ENCODE measurements at places on chromosomes 12 and 14. TPM values are rescaled to one million over a fixed set of nuclear protein-coding genes. Genes with fewer than 3 reads are reported as not detected.
A peak's percentile ranks its signal among the peaks of the same experiment; 100 is the strongest.

DNA sequence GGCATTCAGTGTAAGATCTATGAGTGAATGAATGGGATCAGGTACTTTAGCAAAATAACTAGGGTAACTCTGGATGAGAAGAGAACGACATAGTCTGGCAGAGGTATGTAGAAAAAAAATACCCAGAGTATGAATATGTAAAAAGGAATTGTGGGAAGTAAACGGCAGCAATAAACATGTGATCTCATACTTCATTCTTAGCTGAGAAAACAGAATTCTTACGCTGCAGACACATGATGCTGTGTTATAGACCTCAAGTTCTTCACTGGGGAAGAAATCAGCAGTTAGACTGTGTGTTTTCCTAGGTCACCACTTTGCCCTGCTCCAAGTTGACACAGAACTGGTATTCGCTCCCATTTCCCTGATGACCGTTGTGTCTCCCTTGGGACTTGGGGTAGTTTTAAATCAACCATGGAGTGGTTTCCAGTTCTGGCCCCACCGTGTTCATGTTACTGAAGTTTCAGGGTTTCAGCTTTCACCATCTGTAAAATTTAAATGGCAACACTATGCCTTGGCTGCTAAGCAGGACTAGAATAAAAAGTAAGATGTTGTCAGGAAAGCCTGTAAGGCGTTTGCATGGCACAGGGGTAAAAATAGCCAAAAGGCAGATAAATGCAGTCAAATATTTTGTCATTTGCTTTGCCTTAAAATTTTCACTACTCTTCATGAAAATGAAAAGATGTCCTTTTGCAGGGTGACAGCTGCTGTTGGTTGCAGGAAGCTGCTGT lies 223.7 kb downstream of the PELI2 start:
- DNase-seq: no peak

DNA sequence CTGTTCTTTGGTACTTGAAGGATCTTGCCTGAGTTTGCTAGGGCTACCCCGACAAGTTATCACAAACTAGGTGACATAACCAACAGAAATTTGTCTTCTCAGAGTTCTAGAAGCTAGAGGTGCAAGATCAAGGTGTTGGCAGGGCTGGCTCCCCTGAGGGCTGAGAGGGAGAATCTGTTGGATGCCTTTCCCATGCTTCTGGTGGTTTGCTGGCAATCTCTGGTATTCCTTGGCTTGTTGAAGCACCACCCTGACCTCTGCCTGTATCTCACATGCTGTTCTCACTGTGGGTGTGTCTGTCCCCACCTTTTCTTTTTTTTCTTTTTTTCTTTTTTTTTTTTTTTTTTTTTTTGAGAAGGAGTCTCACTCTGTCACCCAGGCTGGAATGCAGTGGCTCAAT lies 81.2 kb downstream of the VCPKMT start:
- DNase-seq: peak; percentile 85

DNA sequence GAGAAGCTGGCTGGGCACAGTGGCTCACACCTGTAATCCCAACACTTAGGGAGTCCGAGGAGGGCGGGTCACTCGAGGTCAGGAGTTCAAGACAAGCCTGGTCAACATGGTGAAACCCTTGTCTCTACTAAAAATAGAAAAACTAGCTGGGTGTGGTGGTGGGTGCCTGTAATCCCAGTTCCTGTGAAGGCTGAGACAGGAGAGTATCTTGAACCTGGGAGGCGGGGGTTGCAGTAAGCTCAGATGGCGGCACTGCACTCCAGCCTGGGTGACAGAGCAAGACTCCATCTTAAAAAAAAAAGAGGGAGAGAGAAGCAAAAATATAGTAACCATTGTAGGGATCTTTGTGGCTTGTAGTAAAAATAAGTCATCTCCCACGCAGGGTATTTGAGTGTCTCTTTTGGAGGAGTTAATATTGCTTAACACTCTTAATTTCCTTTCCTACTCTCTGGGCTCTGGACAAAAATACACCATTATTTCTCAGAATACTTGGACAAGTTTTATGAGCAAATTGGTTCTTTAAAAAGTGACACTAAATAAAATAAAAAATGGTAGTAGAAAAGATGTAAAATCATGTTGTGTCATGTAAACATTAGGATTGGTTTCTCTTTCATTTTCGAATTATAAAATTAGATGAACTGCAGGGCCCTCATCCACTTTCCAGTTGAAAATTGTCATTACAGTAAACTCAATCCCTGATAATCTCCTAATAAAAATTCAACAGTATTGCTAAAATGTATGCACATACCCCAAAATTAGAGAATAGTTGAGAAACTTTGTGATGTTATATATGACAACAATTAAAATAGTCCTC lies 61.1 kb upstream of the C12orf71 start:
- no peak for DNase-seq

GRCh38 chr12:91040096-91040755 lies 17.6 kb downstream of the KERA start:
- peak; percentile 43 for DNase-seq

DNA sequence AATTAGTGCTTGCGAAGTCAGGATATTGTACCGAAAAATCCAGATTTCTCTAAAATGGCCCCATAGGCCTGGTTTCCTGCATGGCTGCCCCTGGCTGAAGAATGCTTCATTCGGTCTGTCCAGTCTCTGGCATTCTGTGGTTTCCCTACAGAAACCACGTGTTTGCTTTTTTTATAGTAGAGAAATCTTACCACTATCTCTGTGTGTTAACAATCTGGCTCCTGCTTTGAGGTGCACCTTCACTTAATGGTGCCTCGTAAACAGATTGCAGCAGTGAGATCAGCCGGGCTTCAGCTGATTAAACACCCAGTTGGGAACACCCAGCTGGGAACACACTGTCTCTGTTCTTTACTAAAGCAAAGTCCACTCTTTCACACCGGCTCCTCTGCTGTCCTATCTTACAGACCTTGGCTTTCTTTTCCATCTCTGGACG lies 6.7 kb upstream of the DNAAF2 start:
- no peak for DNase-seq

DNA sequence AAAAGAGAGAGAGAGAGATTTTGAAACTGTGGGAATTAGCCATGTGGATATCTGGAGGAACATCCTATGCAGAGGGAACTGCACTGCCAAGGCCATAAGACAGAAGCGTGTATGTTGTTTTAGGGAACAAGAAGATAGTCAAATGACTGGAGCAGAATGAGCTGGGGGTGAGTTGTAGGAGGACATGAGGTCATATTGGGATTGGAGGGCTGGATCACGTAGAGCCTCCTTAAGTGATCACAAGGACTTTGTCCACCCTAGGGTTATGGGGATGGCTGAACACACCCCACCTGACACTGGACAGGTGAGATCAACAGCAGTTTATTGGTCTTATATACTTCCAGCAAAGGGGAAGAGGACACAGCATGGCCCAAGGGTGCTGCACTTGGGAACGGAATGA lies 8.2 kb upstream of the CGRRF1 start:
- DNase-seq: no peak

DNA sequence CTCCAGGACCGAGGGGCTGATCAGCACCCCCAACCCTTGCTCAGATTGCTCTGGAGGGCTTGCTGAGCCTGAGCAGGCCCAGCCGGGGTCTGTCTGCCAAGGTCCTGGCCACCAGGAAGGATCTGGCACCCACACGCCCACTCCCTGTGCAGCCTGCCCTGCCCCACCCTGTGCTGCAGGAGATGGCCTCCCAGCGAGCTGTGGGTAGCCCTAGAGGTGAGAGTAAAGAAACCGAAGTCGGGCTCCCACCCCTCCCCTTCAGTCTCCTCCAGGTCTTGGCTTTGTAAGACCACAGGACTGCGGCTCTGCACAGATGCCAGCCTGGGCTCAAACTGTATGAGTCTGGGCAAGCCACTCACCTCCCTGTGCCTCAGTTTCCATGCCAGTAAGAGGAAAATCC lies 307.8 kb downstream of the BCL11B start:
- DNase-seq: no peak

- DNase-seq: peak; percentile 16
These were observed 47.2 kb upstream of the CTDSP2 start for GRCh38 chr12:57893431-57894353.

GRCh38 chr12:101407049-101407435 lies 530 bp downstream of the ARL1 start:
- peak; percentile 42 for DNase-seq

DNA sequence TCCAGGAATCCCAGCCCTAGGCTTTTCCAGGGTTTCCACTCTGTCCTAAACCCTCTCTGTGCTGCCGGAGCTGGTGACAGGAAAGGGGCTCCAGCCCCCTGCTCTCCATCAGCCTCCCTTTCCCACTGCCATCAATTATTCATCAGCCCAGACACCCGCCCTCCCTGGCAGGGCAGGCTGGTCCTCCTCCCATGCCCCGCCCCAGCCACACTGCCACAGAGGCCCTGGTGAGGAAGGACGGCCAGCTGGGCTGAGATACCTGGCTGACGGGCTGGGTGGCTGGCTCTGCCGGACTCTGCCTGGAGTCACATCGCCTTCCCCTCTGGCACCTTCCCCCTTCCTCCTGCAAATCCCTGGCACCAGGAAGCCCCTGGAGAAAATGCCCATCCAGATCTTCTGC lies 11.9 kb upstream of the SMARCD1 start:
- no peak for DNase-seq

GRCh38 chr12:94374124-94374523 lies 85.5 kb downstream of the CEP83 start:
- no peak for DNase-seq

GRCh38 chr12:83700838-83701237 lies 1014.1 kb downstream of the TMTC2 start:
- DNase-seq: peak; percentile 73

GRCh38 chr14:90900476-90901083 lies 84.3 kb upstream of the TTC7B start:
- peak; percentile 15 for DNase-seq

GLS2 gene
- total RNA-seq: 6.1 TPM

LYZ gene
- total RNA-seq: 0.13 TPM

TSPAN8 gene
- total RNA-seq: 0.26 TPM

MMP19 gene
- total RNA-seq: 0.53 TPM

CCDC175 gene
- not detected for total RNA-seq

CD163L1 gene
- not detected for total RNA-seq
